Activated CD8-positive, alpha-beta T cell treated with anti-CD3 and anti-CD28 coated beads, Interleukin-2, amount 10 ng/mL, durations not matched to agents 7 days and 5 days (primary cell): ENCODE measurements at places on chromosomes 12 and 14. TPM values are rescaled to one million over a fixed set of nuclear protein-coding genes. Genes with fewer than 3 reads are reported as not detected.

FOXA1 gene
- total RNA-seq: not detected

GRCh38 chr12:76446090-76446489 is 97.9 kb upstream of the BBS10 start:
- H3K27ac ChIP-seq: no peak overlapping the region
- H3K4me3 ChIP-seq: no peak overlapping the region

- peaks cover 32% of the 10 kb centered on the region for H3K36me3 ChIP-seq
- no peak overlapping the region for H3K4me3 ChIP-seq
- peak overlapping the region; percentile 69 for H3K27ac ChIP-seq
Measured at GRCh38 chr12:111505601-111506036, 93.5 kb downstream of the ATXN2 start.

GRCh38 chr12:75508159-75508558 is 3.2 kb downstream of the KRR1 start:
- no peak overlapping the region for H3K27ac ChIP-seq
- H3K36me3 ChIP-seq: peaks cover 38% of the 10 kb centered on the region
- H3K27me3 ChIP-seq: no peaks in the 10 kb centered on the region
- no peak for DNase-seq

GRCh38 chr14:76307786-76308780 is 67.9 kb upstream of the ESRRB start:
- DNase-seq: no peak
- H3K4me1 ChIP-seq: no peaks in the 10 kb centered on the region
- H3K27me3 ChIP-seq: peaks cover 31% of the 10 kb centered on the region
- no peaks in the 10 kb centered on the region for H3K36me3 ChIP-seq

- no peaks in the 10 kb centered on the region for H3K27me3 ChIP-seq
- H3K36me3 ChIP-seq: no peaks in the 10 kb centered on the region
- no peak for DNase-seq
- H3K4me3 ChIP-seq: no peak overlapping the region
- H3K27ac ChIP-seq: no peak overlapping the region
Measured at GRCh38 chr14:34398024-34398423, 64.0 kb downstream of the SPTSSA start.

- H3K27ac ChIP-seq: no peak overlapping the region
- DNase-seq: no peak
- H3K36me3 ChIP-seq: no peaks in the 10 kb centered on the region
- H3K4me1 ChIP-seq: no peaks in the 10 kb centered on the region
- no peaks in the 10 kb centered on the region for H3K27me3 ChIP-seq
Measured at GRCh38 chr12:30965613-30965985, 39.1 kb downstream of the TSPAN11 start.
